ENCODE measurements at places on chromosomes 4 and X. TPM values are rescaled to one million over a fixed set of nuclear protein-coding genes. Genes with fewer than 3 reads are reported as not detected.

MYL5 gene
- total RNA-seq: 13.8 TPM

RAP1GDS1 gene
- 62.9 TPM for total RNA-seq

PTCHD1 gene
- total RNA-seq: not detected

F8A2 gene
- not detected for total RNA-seq

TEX13A gene
- total RNA-seq: not detected

USP17L30 gene
- total RNA-seq: not detected

MAGIX gene
- total RNA-seq: 4.2 TPM

PAGE3 gene
- not detected for total RNA-seq

All from smooth muscle cell of the pulmonary artery (primary cell).